IMR-90 (cell line): ENCODE measurements at places on chromosomes 16 and 17. TPM values are rescaled to one million over a fixed set of nuclear protein-coding genes. Genes with fewer than 3 reads are reported as not detected.
A peak's percentile ranks its signal among the peaks of the same experiment; 100 is the strongest.

RAI1 gene
- total RNA-seq: 1.8 and 1.9 TPM in 2 replicates

GABARAP gene
- 70.8 and 77.8 TPM in 2 replicates for total RNA-seq

STH gene
- total RNA-seq: not detected in 2 replicates

DNA sequence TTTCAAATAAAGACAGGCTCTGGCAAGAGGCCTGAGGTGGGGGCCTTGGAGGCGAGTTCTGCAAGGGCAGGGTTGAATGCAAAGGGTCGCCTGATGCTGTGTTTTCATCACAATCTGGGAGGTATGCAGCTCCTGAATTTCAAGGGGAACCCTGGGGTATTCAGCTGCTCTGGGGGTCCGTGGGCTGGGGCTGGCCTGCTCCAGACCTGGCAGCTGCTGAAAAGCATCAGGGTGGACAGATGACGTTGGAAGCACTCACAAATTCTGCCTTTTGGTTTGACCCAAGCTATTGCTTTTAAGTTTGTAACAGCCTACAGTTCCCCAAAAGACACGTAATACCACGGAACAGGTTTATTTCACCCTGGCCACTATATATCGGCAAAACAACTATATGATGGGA is 1.3 kb downstream of the DNAH17 start:
- peaks cover 37% of the 10 kb centered on the region for H3K27me3 ChIP-seq
- no peaks in the 10 kb centered on the region for H3K4me1 ChIP-seq
- no peak overlapping the region for H3K4me3 ChIP-seq
- DNase-seq: no peak
- no peak overlapping the region for H3K27ac ChIP-seq
- no peaks in the 10 kb centered on the region for H3K36me3 ChIP-seq

GRCh38 chr16:67458121-67458641 is 22.8 kb downstream of the ATP6V0D1 start:
- H3K4me3 ChIP-seq: no peak overlapping the region
- H3K36me3 ChIP-seq: peaks cover 9% of the 10 kb centered on the region
- H3K4me1 ChIP-seq: peaks cover 27% of the 10 kb centered on the region
- no peak for DNase-seq
- H3K27me3 ChIP-seq: no peaks in the 10 kb centered on the region

- peaks cover 1% of the 10 kb centered on the region; the same call in 1 of the 2 replicates for H3K4me1 ChIP-seq
- H3K27me3 ChIP-seq: no peaks in the 10 kb centered on the region
- H3K4me3 ChIP-seq: no peak overlapping the region
- H3K36me3 ChIP-seq: peaks cover 62% of the 10 kb centered on the region
- no peak overlapping the region for H3K27ac ChIP-seq
These were observed 58.7 kb downstream of the COG7 start for GRCh38 chr16:23394141-23394831.

ZNF652 gene
- total RNA-seq: 8.8 and 9.7 TPM in 2 replicates

GRB7 gene
- under 0.01 and 0.18 TPM in 2 replicates for total RNA-seq

DNA sequence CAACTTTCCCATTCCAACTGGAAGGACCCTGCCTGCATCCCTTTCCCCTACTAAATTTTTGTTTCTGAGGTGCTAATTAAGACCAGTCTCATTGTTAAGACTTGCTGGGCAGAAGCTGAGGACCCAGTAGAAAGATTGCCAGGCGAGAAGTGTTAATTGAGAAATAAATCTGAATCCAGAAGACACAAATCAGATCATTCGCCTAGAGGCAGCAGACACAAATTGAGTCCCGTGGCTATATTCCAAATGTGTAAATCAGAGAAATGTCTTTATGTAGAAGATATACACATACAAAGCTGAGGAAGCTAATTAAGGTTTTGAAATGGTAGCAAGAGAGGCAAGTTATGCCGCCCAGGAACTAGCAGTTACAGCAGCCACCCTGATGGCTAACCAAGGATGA is 29.6 kb downstream of the CALCOCO2 start:
- no peaks in the 10 kb centered on the region for H3K27me3 ChIP-seq
- H3K4me3 ChIP-seq: no peak overlapping the region
- peaks cover 38% of the 10 kb centered on the region for H3K36me3 ChIP-seq
- H3K4me1 ChIP-seq: no peaks in the 10 kb centered on the region

DNA sequence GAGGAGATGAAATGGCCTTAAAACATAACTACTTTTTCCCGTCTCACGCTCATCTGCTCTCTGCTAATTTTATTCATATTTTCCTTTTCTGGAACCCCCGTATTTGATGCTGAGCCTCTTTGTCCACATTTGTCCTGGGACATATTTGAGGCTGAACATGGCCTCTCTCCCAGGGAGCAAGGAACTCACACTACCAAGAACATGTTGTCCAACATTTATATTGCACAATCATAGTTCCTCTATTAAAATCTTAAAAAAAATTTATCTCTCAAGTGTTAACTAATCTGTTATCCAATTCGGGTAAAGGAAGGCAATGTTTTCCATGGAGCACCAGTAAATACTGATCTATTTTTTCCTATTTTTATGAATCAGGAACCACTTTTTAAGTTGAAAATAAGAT is 60.2 kb downstream of the CMC2 start:
- peaks cover 3% of the 10 kb centered on the region; the same call in 1 of the 2 replicates for H3K27me3 ChIP-seq
- no peaks in the 10 kb centered on the region for H3K36me3 ChIP-seq
- no peak overlapping the region for H3K4me3 ChIP-seq
- no peaks in the 10 kb centered on the region for H3K4me1 ChIP-seq
- H3K27ac ChIP-seq: no peak overlapping the region
- DNase-seq: no peak

GRCh38 chr17:79036181-79036580 is 12.2 kb downstream of the C1QTNF1 start:
- no peaks in the 10 kb centered on the region for H3K36me3 ChIP-seq
- no peaks in the 10 kb centered on the region for H3K27me3 ChIP-seq
- no peak overlapping the region for H3K4me3 ChIP-seq
- peak overlapping the region; percentile 41 for H3K27ac ChIP-seq
- peaks cover 24% of the 10 kb centered on the region for H3K4me1 ChIP-seq
- DNase-seq: no peak

- H3K27me3 ChIP-seq: no peaks in the 10 kb centered on the region
- DNase-seq: no peak
- H3K4me3 ChIP-seq: no peak overlapping the region
- peaks cover 5% of the 10 kb centered on the region for H3K4me1 ChIP-seq
These were observed 29.4 kb downstream of the COPRS start for GRCh38 chr17:31829649-31830048.

DNA sequence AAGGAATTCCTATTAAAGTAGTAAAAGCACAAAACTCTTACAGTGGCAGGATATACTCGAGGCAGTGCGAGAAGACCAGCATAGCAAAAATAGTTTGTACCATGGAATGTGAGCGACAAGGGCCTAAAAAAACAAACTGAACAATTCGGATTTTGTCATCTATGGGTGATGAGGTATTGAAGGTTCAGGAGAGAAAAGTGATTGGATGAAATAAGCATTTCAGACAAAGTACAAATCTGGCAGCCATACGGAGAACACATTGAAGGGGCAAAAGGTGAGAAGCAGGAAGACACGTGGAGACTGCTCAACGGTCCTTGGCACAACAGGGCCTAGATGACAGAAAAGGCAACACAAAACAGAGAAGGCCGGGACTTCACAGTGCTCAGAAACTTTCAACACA is 22.5 kb downstream of the MYH10 start:
- H3K4me1 ChIP-seq: peaks cover 7% of the 10 kb centered on the region
- H3K36me3 ChIP-seq: no peaks in the 10 kb centered on the region; the same call in 1 of the 2 replicates

DNA sequence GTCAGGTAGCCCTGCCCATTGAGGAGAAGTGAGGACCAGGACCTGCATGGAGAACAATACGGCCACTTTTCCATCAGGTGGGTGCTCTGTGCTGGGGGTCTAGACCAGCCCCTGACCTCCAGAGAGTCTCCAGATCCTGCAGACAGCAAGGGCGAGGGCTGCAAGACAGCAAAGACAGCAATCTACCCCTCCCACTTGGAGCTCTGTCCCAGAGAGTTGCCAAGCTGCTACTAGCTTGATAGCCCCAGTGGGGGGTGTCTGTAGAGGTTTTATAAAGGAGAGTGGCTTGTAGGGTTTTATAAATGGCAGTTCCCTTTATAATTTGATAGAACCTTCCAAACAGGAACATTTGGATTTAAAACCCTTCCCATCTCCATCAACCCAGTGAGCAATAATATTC is 16.7 kb upstream of the SLFN11 start:
- no peaks in the 10 kb centered on the region; the same call in 1 of the 2 replicates for H3K27me3 ChIP-seq
- H3K4me3 ChIP-seq: no peak overlapping the region
- no peaks in the 10 kb centered on the region for H3K4me1 ChIP-seq
- H3K27ac ChIP-seq: no peak overlapping the region

DNA sequence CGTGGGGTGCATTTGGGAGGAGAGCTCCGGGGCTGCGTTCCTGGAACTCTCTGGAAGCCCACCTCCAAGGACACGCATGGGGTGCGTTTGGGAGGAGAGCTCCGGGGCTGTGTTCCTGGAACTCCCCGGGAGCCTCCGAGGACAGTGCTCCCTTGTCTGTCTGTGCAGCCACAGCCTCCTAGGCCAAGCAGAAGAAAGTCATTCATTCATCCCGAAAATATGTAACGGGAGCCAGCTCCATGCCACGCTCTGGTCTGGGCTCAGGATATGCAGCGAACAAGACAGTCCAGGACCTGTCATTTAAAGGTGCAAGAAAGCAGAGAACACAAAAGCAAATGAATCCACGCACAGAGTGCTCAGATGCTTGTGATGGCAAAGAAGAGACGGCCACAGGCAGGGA is 7.9 kb downstream of the ENPP7 start:
- H3K27me3 ChIP-seq: peaks cover 63% of the 10 kb centered on the region
- no peak overlapping the region for H3K4me3 ChIP-seq
- H3K36me3 ChIP-seq: no peaks in the 10 kb centered on the region
- H3K4me1 ChIP-seq: no peaks in the 10 kb centered on the region
- DNase-seq: no peak

DNA sequence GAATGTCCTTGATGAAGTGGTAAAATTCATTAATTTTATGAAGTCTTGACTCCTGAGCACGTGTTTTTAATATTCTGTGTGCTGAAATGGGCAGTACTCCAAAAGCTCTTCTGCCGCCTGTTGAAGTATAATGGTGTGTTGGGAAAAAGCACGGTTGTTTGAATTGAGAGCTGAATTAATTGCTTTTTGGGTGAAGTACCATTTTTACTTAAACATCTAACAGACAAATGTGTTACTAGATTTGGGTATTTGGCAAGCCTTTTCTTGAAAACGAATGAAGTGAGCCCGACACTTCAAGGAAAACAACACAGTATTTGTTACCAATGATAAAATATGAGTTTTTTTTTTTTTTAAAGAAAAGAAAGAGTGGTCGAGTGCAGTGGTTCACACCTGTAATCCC is 22.5 kb downstream of the WWP2 start:
- no peaks in the 10 kb centered on the region for H3K27me3 ChIP-seq
- H3K4me1 ChIP-seq: no peaks in the 10 kb centered on the region
- DNase-seq: no peak
- no peak overlapping the region for H3K27ac ChIP-seq
- peaks cover 7% of the 10 kb centered on the region for H3K36me3 ChIP-seq

- peak; percentile 30 for DNase-seq
- H3K36me3 ChIP-seq: no peaks in the 10 kb centered on the region
- H3K4me3 ChIP-seq: peak overlapping the region; percentile 37; the same call in 1 of the 2 replicates
- no peaks in the 10 kb centered on the region for H3K27me3 ChIP-seq
- H3K27ac ChIP-seq: no peak overlapping the region
These were observed 80.3 kb upstream of the GOT2 start for GRCh38 chr16:58814348-58814801.

TLCD2 gene
- 0.72 and 0.83 TPM in 2 replicates for total RNA-seq

- H3K27ac ChIP-seq: no peak overlapping the region
- H3K4me1 ChIP-seq: peaks cover 7% of the 10 kb centered on the region
- H3K36me3 ChIP-seq: no peaks in the 10 kb centered on the region
- no peak for DNase-seq
- H3K4me3 ChIP-seq: no peak overlapping the region
- peaks cover 4% of the 10 kb centered on the region for H3K27me3 ChIP-seq
These were observed 158.2 kb downstream of the FOXL1 start for GRCh38 chr16:86736502-86736901.

HOXB1 gene
- total RNA-seq: not detected in 2 replicates

- H3K27me3 ChIP-seq: no peaks in the 10 kb centered on the region
- H3K4me1 ChIP-seq: peaks cover 12% of the 10 kb centered on the region
- DNase-seq: peak; percentile 81
- H3K4me3 ChIP-seq: no peak overlapping the region; the same call in 1 of the 2 replicates
These were observed 9.7 kb downstream of the CTCF start for GRCh38 chr16:67571981-67572431.

EVPL gene
- total RNA-seq: not detected in 2 replicates

MAZ gene
- total RNA-seq: 113 and 127 TPM in 2 replicates

GRCh38 chr17:10631048-10631700 is 25.9 kb downstream of the MYH3 start:
- H3K4me1 ChIP-seq: no peaks in the 10 kb centered on the region
- H3K27me3 ChIP-seq: no peaks in the 10 kb centered on the region
- peak; percentile 10 for DNase-seq

DNA sequence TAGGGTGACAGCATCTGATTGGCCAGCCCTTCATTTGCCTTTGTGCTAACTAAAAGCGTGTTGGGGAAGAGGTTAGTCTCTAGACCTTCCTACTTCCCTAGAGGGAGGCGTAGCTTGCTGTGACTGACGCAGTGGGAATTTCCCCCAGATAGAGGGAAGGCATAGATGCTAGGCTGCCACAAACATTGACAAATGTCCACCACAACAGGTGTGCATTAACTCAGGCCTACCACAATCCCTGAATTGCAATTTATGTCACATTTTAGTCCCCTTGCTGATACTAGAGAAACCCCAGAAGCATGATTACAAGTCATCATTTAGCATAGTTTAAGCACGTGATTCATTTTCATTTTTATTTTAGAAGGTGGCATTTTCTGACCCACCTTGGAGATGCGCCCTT is 76.3 kb upstream of the WSB1 start:
- no peak overlapping the region for H3K27ac ChIP-seq
- no peak for DNase-seq
- H3K4me3 ChIP-seq: no peak overlapping the region
- H3K36me3 ChIP-seq: no peaks in the 10 kb centered on the region
- H3K4me1 ChIP-seq: no peaks in the 10 kb centered on the region

GRCh38 chr17:6120351-6120750 is 50.2 kb downstream of the WSCD1 start:
- no peak for DNase-seq
- no peak overlapping the region for H3K27ac ChIP-seq
- no peaks in the 10 kb centered on the region for H3K36me3 ChIP-seq
- no peaks in the 10 kb centered on the region for H3K4me1 ChIP-seq
- no peak overlapping the region for H3K4me3 ChIP-seq
- H3K27me3 ChIP-seq: no peaks in the 10 kb centered on the region

SKAP1 gene
- total RNA-seq: not detected in 2 replicates

BCAR1 gene
- 17.8 and 18.1 TPM in 2 replicates for total RNA-seq
